ENCODE measurements at places on chromosomes 2 and 18.
A peak's percentile ranks its signal among the peaks of the same experiment; 100 is the strongest.

DNA sequence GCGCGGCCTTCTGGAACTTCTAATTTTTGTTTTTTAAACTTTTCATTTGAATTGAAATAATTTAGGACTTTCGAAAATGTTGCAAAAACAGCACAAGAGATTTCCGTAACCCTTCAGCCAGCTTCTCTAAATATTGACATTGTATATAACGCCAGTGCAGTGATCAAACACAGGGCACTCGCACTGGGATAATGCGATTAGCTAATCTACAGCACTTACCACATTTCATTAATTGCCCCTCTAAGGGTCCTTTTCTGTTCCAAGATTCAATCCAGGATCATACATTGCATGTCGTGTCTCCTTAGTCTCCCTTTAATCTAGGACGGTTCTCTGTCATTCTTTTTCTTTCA lies 343 bp upstream of the CD302 start:
- DNase-seq: no peak

DNA sequence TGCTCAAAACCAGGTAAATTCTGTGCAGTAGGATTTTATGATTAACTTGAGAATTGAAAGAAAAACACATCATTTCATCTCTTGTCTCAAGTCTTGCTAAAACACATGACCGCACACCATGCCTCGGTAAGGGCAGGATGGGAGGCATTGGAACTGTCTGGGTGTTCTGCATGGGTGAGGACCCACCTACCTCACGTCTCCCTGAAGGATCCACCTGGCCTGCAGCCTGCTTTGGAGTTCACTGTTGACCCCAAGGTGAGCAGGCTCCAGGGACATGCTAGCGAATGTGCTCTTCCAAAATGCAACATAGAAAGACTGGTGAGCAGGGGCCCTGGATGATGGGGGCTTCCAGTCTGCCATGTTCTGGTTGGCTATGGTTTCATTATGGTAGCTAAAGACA lies 131.5 kb downstream of the NCK2 start:
- DNase-seq: no peak

DNA sequence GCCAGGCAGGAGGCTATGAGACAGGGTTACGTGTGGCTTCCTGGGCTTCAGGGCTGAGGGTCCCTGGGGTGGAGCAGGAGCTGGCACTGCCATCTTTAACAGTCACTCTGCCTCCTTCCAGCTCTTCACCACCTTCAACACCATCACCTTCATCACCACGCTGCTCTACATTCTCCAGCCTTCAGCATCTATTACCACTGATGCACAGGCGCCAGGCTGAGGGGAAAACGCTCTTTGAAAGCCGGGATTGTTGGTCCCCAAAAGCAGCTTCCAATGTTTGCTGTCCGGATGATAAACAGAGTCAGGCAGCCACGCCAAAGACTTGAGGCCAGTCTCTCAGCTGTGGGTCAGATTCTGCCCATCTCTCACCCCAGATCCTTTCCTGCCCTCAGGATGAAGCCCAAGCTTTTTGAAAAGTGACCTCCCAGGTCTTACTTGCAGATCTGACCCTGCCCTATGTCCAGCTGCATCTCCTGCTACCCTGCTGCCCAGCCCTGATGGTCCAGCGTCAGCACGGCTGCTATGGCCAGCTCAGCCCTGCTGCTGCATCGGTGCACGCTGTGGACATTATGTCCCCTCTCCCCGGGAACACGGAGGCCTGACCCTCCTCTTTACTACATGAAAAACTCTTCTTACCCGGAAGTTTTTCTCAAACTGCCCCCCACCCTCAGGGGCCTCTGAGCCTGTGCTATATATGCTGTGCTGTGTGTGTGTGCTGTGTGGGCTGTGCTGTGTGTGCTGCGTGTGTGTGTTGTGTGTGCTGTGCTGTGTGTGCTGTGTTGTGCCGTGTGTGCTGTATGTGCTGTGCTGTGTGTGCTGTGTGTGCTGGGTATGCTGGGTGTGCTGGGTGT lies 31.2 kb upstream of the MAL start:
- DNase-seq: no peak

- peak; percentile 18 for DNase-seq
These were observed 111.2 kb downstream of the STPG4 start for GRCh38 chr2:47043891-47044239.

GRCh38 chr2:29010946-29011345 lies 29.8 kb downstream of the TOGARAM2 start:
- DNase-seq: no peak

DNA sequence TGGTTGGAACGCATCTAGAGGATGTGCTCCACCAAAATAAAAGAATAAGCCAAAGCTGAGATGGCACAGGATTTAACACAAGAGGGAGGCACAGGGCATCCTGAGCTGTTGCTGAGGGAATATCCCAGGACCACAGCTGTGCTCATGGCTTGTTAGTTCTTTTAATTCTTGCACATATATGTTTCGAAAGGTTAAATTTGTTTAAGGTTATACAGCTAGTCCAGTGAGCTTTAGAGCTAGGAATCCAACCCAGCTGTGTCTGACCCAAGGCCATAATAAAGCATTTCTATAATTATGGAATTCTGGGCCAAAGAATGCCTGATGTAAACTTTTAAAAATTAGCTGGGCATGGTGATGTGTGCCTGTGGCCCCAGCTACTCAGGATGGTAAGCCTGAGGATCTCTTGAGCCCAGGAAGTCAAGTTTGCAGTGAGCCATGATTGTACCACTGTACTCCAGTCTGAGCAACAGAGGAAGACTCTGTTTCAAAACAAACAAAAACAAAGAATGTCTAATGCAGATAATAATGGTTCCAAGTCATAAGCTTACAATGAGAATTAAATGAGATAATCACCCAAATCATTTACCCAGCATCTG lies 66.4 kb upstream of the CCBE1 start:
- no peak for DNase-seq

DNA sequence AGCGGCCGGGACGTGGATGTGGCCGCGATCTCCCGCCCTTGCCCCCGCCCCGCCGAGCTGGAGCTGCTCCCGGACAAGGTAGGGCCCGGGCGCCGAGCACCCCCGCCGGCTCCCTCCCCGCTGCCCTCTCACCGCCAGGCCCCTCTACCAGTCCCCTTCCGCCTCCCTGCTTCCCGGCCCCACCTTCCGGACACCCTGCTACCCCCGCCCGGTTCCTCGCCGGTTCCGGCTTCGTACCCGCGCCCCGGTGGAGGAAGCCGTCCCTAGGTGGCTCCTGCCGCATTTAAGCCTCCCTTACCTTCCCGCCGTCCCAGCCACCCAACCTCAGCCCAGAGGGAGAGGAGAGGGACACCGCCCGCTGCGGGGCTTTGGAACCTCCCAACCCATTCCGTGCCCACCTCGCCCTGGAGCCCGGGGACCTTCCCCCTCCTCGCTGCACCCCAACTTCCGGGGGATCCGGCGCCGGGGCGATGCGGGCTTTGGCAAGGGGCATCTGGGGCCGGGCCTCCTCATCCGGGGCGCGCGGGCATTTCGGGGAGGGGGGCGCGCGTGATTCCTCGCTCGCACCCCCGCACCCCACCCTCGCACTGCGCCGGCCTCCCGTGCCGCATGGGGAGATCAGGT lies 475 bp downstream of the B3GNT2 start:
- peak; percentile 58 for DNase-seq

GRCh38 chr18:63979409-63979920 lies 9.6 kb downstream of the SERPINB8 start:
- peak; percentile 50 for DNase-seq

- no peak for DNase-seq
These were observed 88.4 kb upstream of the NPAS2 start for GRCh38 chr2:100731535-100731981.

- DNase-seq: no peak
These were observed 222.6 kb upstream of the SPRED2 start for GRCh38 chr2:65655000-65655399.

- DNase-seq: no peak
These were observed 10.9 kb downstream of the LIPG start for GRCh38 chr18:49572611-49573345.

- DNase-seq: no peak
These were observed 35.2 kb downstream of the MOGAT1 start for GRCh38 chr2:222706616-222707015.

DNA sequence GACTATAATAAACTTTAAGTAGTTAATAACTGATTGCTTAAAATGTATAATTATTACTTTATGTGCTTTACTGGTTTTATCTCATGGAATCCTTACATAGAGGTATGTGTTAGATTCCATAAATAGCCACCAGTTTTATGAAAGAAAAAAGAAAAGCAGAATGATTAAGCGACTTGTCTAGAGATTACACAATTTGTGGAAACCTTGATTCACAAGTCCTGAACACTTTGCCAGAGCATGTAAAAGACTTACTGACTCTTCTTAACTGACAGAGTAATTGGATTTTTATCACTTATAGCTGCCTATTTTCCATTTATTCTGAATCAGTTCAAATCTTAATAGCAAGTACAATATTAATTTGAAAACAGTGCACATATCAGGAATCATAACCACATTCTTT lies 448.7 kb upstream of the NETO1 start:
- DNase-seq: no peak

- no peak for DNase-seq
These were observed 121.8 kb upstream of the HNMT start for GRCh38 chr2:137842430-137842829.

- no peak for DNase-seq
These were observed 55.5 kb downstream of the MARCHF4 start for GRCh38 chr2:216316743-216317142.

- DNase-seq: no peak
These were observed 56.0 kb downstream of the SERPINB7 start for GRCh38 chr18:63831080-63831788.

- DNase-seq: no peak
These were observed 8.4 kb upstream of the SP9 start for GRCh38 chr2:174326161-174327020.

DNA sequence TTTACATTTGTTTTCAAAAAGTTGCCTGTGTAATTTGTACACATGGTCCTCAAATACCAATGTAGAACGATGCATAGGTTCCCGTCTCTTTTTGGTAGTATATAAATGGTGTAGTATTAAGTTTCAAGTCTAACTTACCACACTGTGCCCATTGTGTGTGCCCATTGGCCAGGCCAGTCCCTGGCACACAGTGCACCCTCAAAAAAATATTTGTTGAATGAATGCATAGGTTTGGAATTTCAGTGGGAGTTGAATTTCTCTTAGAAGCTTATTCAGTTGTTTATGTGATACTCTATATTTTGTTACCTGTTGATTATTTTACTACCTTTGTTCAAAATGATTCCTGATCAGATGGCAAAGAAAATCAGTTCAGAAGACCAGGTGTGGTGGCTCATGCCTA lies 30.1 kb downstream of the IDH1 start:
- DNase-seq: no peak

DNA sequence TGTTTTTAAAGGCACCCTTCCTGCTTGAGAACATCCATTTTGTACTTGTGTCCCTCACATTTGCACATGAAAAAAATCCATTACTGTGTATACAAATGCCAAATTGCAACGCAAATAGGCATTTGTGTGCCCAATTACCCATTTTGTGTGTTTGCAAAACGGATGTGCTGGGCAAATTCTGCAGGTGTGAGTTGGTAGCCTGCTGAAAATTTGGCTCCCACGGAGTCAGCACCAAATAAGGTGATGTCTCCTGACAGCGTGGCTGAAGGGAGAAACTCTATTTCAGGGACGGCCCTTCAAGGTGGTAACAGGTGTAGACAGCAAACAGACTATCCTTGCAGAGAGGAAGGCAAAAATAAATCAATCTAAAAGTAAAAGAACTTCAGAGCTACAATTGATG lies 661.1 kb downstream of the BCL11A start:
- DNase-seq: peak; percentile 3

DNA sequence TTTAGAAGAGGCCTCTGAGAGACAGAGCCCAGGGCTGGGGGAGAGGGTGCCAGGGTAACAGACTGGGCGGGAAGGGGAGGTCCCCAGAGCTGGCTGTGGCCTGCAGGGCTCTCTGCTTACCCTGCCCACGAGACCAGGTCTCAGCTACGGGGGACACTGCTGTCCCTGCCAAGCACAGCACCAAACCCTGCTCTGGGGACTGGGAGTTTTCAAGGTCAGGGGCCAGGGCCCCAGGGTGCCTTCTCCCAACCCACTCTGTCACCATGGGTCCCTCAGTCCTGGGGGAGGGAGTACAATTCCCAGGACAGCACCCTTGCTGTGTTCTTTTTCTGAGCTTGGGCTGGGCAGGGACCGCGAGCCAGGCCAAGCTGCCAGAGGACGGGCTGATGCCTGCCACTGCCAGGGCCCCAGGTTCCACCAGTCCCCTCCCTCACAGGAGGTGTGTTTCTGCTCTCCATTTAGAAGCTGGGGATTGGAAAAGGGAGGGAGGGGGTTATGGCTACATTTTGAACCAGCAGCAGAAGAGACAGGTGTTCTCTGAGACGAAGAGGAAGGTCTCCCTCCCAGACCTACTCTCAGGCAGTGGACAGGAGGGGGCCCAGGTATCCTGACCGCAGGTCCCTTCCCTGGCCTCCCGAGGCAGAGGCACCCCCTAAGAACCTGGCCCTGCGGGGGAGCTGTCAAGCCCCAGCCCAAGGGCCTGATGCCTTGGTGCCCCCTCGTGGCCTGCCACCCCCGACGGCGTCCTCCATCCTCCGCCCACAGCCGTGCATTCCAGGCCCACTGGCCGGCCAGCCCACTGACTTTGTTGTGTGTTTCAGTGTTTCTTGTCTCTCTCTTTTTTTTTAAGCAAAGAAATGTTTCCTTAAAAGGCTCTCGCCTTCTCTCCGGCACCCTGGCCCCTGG lies 80.4 kb downstream of the TNS1 start:
- no peak for DNase-seq

DNA sequence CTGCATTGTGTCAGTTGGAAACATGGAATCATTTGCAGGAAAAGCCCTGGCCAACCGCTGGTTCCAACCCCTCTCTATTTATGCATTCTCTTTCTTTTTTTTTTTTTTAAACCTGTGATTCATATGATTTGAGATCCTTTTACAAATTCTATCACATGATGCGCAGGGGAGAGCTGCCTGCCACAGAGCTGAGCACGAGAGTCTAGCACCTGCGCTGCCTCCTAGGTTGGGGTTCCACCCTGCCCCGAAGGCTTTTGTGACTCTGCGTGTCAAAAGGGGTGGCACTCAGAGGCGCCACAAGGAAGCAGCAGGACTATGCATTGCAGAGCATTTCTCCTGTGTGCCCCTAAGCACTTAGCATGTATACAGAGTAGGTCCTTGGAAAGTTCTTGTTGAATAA lies 17.3 kb upstream of the ESPNL start:
- no peak for DNase-seq

GRCh38 chr2:162072181-162072702 lies 1.8 kb downstream of the DPP4 start:
- no peak for DNase-seq

DNA sequence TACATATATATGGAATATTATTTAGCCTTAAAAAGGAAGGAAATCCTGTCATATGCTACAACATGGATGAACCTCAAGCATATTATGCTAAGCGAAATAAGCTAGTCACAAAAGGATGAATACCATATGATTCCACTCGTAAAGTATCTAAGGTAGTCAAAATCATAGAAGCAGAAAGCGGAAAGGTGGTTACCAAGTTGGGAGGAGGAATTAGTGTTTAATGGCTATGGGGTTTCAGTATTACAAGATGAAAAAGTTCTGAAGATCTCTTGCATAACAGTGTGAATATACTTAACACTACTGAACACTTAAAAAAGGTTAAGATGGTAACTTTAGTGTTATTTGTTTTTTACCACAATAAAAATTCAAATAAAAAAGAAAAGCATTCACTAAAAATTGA lies 99.0 kb downstream of the MGAT5 start:
- no peak for DNase-seq

Data from NCI-H345 (cell line).